ENCODE measurements at places on chromosomes 6 and 20.

DNA sequence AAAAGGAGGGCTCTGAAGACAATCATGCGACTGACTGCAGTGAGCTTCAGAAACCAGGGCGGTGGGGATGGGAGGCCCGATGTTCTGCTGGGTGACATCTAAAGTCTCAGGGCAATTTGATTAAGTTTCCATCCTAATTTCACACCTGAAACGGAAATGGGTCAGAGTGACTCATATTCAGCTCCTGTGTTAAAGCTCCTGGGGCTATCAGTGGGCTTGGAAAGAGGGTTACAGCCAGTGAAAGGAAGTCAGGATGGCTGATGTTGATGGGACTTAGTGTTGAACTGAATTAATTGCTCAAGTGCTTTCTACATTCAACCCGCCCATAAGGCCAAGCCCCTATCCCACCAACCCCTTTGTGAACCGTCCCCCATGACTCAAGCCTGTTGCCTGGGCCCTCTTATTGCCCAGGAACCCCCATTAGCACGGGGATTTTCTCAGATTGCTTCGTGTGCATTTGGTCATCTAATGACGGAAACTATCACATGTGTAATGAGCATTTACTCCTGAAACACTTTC, 47.1 kb upstream of the TBC1D7 start:
- DNase-seq: no peak

DNA sequence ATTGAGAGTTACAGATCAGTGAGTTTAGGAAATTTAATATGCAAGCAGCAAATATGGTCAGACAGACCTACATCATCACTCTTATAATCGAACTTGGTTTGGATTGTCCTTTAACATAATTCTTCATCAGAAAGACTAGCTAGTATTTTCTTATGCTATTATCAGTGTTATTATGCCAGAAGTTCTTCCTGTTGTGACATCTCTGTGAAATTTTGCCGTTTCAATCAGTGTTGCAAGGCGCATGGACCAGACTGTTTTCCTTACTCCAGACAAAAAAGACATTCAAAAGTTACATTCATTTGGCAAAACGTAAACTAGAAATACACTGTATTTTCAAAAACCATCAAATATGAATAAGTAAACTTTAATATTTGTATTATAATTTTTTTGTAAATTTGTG, 5.7 kb upstream of the TENT5A start:
- no peak for DNase-seq

GRCh38 chr6:36246506-36247268, 23.2 kb upstream of the PNPLA1 start:
- DNase-seq: no peak

GRCh38 chr6:24394780-24395437, 7.8 kb upstream of the MRS2 start:
- no peak for DNase-seq

DNA sequence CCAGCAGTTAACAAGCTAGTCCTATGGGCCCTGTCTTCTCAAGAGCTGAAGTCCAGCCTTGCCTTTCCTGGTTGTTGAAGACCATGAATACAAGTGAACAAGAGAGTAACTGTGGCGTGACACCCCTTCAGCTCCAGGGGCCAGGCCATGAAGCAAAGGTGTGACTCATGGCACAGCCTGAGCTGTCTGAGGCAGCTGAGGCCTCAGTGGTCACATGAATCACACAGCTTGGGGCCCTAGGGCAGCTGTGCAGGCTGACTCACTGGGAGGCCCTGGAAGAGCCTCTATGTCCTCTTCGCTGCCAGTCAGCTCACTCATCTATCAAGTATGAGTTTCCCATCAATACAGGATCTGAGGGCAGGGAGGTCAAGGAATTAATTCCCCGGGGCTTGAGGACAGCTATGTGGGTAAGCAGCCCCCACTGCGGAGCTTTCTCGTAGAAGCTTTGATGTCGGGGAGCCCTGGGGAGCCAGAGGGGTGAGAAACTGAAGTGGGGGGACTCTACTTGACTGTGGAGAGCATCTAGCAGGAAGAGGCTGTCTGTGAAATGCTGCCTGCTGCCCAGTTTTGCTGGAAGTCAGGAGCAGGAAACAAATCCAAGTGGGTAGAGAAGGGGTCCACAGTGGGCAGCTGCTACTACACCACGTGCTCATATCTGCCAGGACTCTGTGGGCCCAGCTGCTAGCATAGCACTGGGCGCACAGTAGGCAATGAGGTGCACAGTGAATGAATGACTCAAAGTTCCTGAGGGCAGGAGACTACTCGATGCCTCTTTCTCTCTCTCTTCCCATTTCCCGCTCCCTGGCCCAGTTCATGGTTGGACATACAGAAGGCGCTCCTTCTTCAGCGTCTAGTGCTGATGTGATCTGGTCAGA, 13.7 kb upstream of the FAM83C start:
- no peak for DNase-seq
